ENCODE measurements at places on chromosomes 16 and 17.

DNA sequence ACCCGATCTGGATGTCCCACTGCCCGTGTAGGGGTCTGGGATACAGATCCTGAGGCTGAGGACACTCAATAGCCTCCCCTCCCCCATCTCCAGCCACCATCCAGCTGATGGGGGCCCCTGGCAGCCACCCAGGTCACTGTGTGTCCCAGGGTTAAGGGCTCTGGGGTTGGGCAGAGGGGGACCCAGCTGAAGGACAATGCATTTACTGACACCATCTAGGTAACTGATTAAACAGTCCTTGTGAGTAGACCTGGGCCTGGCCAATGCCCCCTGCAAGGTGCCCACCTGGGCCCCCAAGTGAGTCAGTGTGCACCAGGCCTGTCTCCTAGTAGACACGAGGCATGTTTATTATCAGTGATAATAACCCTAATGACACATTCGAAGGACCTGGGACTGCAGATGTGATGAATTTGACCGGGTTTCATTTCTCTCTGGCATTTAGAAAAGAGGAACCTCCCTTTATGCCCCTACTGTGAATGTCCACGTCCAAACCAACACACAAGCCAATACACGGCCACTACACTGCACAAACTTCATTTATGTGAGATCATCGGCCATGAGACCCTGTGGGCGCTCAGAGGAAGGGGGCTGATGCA lies 261.9 kb upstream of the FOXF1 start:
- no peaks in the 10 kb centered on the region for H3K36me3 ChIP-seq
- no peaks in the 10 kb centered on the region for H3K4me1 ChIP-seq
- H3K27me3 ChIP-seq = peaks cover 64% of the 10 kb centered on the region
- DNase-seq = no peak

GRCh38 chr17:67151717-67152116 lies 93.3 kb downstream of the HELZ start:
- peaks cover 42% of the 10 kb centered on the region for H3K36me3 ChIP-seq
- no peaks in the 10 kb centered on the region for H3K27me3 ChIP-seq
- H3K27ac ChIP-seq = peak overlapping the region; percentile 53
- no peak overlapping the region for H3K4me3 ChIP-seq

- H3K27me3 ChIP-seq = no peaks in the 10 kb centered on the region
- no peak overlapping the region for H3K4me3 ChIP-seq
- H3K4me1 ChIP-seq = 0 out of 2 replicates have a peak, but pooled peaks cover 9% of the 10 kb centered on the region
- H3K27ac ChIP-seq = peak overlapping the region; percentile 40
- no peak for DNase-seq
Measured at GRCh38 chr17:1577182-1577581, 14.6 kb upstream of the PITPNA start.

DNA sequence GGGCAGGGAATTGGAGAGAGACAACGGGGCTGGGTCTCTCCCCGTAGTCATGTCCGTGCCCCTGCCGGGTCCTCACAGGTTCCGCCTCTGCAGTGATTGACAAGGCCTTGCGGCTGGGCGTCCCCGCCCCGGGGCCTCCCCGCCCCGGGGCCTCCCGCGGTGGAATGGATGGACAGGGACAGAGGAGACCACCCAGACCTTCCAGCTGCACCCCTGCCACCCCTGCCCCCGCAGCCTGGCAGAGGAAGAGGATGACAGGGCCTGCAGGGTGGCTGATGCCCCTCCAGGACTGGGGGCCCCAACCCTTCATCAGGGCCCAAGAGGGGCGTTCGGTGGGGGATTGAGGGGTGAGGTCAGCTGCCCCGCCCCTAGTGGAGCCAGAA lies 216.4 kb upstream of the CIBAR2 start:
- H3K27ac ChIP-seq = peak overlapping the region; percentile 67
- H3K36me3 ChIP-seq = no peaks in the 10 kb centered on the region
- no peak overlapping the region for H3K4me3 ChIP-seq
- no peak for DNase-seq
- H3K27me3 ChIP-seq = no peaks in the 10 kb centered on the region

DNA sequence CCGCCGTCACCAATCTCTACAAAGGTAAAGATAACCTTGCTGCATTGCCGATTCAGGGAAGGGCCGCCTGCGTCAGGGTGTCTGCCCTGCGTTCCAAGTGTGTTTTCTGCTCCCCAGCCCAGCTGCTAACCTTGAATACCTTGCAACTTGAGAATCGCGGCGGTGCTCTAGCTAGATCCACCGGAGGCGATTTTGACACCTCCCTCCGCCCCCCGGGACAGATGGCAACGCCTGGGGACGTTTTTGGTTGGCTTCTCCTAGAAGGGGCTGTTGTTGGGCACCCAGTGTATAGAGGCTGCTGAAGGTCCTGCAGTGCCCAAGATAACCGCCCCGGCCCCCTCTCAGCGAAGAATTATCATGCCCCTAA lies 1.5 kb downstream of the HAPSTR1 start:
- 0 out of 2 replicates have a peak, but pooled peaks cover 11% of the 10 kb centered on the region for H3K4me1 ChIP-seq
- H3K4me3 ChIP-seq = peak overlapping the region; percentile 93
- DNase-seq = peak; percentile 20
- H3K27me3 ChIP-seq = no peaks in the 10 kb centered on the region
